CD14-positive monocyte (primary cell): ENCODE measurements at places on chromosomes 3 and 15. TPM values are rescaled to one million over a fixed set of nuclear protein-coding genes. Genes with fewer than 3 reads are reported as not detected.

DNA sequence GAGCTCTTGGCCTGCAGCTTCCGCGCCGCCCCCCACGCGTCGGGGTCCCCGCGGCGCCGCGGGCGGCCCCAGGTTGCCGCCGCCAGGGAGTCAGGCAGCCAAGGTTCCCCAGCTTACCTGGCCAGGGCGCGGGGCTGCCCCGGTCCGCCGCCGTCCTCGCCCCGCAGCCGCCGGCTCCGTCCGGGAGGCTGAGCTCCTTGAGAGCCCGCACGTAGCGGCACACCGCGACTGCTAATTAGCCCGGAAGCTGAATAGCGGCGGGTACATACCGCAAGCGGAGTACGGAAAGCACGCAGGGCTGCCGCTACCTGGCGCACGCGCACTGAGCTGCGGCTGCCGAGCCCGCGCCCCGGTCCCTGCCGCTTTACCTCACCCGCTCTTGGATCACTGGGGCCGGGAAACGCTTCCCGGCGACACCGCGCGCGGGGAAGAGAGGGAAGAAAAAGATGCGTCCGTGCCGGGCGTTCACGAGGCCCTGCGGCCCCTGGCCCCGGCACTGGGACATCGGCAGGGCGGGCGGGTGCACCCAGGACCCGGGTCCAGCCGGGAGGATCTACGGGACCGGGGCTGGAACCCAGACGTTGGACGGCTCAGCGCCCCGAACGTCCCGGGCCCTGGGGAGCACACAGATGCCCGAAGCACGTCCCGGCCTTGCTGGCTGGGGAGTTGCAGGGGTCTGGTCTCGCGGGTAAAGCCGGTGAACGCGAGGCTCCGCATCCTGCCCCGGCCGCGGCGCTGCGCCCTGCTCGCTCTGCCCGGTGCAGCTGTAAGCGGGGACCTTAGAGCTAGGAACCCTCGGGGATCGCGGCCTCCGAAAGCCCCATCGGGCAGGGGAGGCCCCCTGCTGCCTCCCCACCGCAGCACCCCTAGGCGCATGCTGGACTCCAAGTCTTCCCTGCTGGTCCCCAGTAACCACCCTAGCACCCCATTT is at the start of gene GOLGA8B:
GOLGA8B (minus strand) TSS at position 253 of the 931 bp plus-strand sequence. CDS start 47,739 bp downstream, outside the sequence.
- DNase-seq: no peak

GRCh38 chr15:49387471-49387870 is 35.6 kb upstream of the FGF7 start:
- no peak for DNase-seq

DNA sequence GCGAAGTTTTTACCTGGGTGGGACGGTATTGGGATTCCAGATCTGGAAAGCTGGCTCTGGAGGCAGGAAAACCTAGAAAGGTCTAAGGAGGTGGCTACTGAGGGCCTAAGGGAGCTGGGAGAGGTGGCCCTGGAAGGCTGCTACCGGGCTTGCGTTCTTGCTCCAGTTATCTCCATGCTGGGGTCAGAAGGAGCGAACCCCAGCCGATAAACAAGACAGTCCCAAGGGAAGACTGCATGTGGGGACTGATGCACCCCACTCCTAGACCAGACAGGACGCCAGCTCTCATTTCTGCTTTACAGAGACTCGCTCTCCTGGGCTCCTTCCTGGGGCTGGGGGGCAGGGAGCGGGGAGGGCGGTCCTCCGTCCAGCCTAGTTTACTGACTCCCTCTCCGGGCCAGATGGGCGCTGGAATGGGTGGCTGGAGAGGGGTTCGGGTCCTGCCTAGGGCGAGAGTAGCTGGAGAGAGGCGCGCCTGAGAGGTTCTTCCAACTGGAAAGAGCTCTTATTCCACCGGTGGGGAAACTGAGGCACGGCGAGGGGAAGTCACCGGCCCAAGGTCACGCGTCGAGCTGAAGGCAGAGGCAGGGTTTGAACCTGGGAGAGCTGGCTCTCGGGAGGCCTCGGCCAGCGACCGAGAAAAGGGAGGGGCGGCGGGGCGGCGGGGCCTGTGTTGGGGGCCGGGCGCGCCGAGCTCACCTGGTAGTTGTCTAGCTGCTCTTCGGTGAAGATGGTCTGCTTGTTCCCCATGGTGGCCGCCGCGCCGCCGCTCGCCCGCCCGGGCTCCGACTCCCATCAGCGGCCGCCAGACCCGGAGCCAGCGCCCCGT is 565 bp downstream of the CIB2 start:
- no peak for DNase-seq

GRCh38 chr3:28280781-28281180 is 39.4 kb downstream of the CMC1 start:
- DNase-seq: no peak

- peak; percentile 61 for DNase-seq
Measured at GRCh38 chr15:74788042-74788682, 6.3 kb downstream of the CSK start.

DNA sequence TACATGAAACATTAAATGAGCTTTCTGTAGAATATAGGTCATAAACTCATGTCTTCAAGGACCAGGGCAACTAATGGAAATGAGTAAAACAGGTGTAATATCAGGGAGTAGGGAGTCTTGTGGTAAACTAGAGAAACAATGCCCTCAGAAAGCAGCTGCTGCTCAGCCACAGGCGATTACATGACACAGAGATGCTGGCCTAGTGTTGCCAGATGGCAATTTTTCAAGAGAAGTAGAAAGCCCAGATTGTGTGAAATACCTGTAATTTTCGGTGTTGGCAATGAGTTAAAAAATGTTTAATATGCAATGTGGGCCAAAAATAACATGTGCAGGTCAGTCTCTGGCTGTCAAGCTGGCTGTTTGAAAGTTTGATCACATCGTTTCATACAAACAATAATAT is 23.4 kb downstream of the NCEH1 start:
- DNase-seq: no peak

- DNase-seq: no peak
Measured at GRCh38 chr3:160987982-160988964, 116.9 kb downstream of the B3GALNT1 start.

DNA sequence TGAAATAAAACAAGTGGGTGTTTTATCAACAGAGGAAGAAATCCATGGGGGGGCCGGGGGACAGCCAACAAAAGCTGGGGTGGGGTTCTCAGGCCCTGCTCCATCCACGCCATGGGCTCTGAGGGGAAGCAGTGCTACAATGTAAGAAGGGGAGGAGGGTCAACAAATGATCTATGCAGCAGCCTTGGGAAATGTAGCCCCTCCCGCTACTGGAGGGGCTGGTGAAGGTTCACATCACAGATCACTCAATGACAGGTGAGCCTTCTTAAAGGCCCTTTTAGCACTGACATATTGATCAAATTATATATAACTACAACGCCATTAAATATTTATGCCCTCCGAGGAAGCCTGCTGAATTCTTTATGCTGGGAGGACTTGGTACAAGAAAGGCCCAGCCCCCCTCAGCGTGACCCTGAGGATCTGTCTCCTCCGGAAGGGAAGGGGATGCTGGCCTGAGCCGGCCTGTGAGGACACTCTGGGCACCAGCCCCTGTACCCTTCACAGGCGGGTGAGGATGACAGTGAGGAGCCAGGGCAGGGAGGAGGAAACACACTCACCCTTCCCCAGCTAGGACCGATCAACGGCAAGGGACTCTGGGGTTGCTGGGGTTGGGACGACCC is 15.3 kb downstream of the TLE3 start:
- no peak for DNase-seq

DNA sequence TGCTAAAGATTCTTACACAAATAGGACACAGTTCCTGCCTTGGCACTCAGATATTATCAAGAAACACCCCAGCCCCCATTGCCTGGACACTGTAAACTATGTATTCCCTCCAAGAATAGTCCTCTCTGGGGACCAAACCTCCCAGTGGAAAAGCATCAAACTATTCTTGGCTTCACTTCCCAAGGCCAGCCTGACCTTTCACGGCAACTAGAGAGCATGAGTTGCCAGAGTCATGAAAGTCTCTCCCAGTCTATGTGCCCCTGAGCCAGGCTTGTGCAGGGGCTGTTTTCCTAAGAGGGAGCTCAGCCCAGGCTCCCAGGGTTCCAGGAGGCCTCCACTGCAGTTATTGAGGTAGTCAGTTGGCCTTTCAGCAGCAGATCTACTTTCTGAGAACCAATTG is 251.9 kb upstream of the TGFBR2 start:
- no peak for DNase-seq

GRCh38 chr3:69339760-69340159 is 46.1 kb downstream of the FRMD4B start:
- peak; percentile 47 for DNase-seq

DNA sequence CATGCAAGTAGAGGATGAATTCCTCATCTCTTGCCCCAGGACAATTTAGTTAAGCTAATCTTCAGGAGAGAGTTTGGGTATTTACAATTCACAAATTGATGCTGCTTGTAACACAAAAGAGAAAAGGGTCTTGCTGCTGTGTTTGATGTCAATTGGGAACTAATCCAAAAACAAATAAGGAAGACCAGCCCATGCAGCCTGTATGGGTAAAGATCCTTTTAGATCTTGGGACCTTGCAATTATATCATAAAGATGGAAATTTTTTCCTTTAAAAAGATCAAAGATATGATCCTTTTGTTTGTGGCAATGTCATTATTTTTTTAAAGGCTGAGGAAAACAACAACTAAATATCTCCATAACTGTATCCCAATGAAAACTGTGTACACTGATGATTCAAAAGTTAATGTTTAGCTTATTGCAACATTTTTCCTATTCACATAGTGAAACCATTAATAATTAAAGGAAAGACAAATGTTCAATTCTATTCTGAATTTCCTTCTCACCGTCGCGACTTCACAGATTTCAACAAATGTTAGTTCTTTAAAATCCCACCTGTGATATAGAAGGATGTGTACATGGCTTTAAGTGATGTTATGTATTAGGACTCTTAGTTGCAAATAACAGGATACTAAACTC is 40.2 kb downstream of the TMEM212 start:
- DNase-seq: no peak

PCNP gene
- polyA plus RNA-seq: 12.5 and 32.0 TPM in 2 replicates

ITIH4 gene
- polyA plus RNA-seq: 0.59 TPM

CPEB1 gene
- polyA plus RNA-seq: not detected

FMN1 gene
- 0.34 TPM for polyA plus RNA-seq

HAUS2 gene
- polyA plus RNA-seq: 22.0 TPM
